ENCODE measurements at places on chromosomes 7 and 10.

DNA sequence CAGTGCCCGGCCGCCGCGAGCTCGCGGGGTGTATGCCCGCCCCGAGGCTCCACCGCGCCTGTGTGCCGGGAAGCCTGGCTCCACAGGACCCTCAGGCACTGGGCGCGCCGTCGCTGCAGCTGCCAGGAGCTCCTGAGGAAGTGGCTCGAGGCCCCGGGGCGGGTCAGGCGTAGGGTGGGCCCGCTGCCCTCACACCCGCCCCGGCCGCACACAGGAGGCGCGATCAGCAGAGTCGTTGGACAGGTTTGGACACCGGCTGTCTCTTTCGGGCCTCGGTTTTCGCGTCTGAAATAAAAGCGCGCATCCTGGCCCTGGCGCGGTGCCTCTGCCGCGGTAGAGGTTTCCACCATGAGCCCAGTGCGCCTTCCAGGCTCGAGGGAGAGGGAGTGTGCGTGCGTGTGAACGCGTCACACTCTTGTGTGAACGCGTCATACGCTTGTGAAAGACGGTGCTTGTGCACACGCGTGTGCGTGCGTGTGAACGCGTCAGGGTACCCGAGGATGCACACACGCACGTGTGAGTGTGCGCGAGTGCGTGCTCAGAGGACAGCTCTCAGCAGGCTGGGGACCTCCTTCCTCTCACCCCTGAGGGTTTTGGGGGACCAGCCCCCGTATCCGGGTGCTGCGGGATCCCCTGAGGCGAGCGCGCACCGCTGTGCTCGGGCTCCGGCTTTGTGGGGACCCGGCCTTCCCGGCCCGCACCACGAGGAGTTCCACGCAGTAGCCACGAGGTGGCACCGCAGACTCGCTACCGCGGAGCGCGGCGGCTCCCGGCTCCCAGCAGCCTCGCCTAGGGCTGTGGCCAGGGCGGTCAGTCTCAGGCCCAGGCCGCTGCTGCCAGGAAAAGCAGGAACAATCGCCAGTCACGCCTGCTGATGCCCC, 83.8 kb downstream of the BMS1 start:
- peak; percentile 43 for DNase-seq

GRCh38 chr10:3676564-3676963, 108.4 kb downstream of the KLF6 start:
- DNase-seq, result no peak

DNA sequence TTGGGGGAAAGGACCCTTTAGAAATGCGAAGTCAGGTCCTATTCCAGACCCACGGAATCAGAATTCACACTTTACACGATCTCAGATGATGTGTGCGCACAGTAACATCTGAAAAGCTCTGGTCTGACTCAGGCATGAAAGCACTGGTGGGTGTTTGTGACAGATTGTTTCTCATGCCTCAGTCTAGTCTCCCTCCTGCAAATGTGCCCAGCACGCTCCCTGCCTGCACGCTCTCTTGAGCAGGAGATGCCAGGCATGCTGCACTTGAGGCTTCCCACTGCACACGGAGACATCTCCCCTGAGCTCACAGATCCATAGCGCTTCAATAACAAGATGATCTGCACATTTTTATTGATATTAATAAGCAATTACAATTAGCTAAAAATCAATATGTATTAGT, 23.6 kb upstream of the ZNF37A start:
- DNase-seq, result no peak

- DNase-seq, result no peak
Observed at GRCh38 chr10:93917064-93917391, 23.2 kb downstream of the SLC35G1 start.

GRCh38 chr10:47027784-47028260, 116.6 kb downstream of the PTPN20 start:
- no peak for DNase-seq

All from SJSA1 (cell line).